ENCODE measurements at places on chromosomes 6 and 20.

DNA sequence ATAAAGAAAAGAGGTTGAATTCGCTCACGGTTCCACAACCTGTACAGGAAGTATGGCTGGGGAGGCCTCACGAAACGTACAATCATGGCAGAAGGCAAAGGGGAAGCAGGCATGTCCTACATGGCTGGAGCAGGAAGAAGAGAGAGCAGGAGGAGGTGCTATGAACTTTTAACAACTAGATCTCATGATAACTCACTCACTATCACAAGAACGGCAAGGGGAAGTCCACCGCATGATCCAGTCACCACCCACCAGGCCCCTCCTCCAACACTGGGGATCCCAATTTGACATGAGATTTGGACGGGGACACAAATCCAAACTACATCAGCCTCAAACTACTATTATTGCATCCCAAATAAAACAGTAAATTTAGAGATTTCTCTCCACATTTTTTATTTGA is 53.6 kb upstream of the CST7 start:
- no peak for DNase-seq

DNA sequence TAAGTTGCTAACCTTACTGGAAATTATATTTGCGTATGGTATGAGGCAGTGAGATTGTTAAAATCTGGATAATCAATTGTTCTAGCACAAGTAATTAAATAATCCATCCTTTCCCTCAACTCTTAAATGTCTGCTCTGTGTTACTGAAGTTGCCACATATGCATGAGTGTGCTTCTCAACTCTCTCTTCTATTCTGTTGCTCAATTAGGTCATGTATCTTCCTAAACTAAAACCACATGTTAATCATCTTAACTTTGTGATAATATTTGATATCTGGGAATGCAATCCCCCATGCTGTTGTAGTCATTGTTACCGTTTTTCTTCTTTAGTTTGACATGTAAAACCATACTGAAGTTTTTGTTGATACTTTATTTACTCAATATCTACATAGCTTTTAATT is 63.5 kb upstream of the STMND1 start:
- DNase-seq: no peak

DNA sequence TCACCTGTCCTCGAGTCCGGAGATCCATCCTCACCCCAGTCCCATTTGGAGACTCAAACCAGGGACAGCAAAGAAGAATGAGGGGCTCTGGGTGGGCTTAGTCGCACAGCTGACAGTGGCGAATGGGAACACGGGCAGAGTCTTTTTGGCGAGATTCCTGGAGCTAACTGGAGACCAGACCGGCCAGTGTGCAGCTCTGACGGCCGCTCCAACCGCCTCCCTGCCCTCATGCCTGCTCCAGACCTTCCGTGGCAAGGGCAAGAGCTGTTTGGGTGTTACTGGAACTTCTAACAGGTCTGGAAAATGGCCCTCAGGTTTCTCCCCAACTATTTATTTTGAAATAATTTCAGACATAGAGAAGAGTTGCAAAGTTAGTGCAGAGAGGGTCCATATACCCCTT is 75.6 kb downstream of the IRF4 start:
- DNase-seq: no peak

DNA sequence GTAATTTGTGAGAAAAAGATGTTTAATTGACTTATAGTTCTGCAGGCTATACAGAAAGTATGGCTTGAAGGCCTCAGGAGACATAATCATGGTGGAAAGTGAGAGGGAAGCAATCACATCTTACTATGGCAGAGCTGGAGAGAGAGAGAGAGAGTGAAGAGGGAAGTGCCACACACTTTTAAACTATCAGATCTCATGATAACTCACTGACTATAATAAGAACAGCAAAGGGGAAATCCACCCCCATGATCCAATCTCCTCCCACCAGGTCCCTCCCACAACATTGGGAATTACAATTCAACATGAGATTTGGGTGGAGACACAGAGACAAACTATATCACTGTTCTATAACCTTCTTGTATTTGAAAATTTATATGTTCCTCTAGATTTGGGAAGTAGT is 117.2 kb upstream of the BMP5 start:
- DNase-seq: no peak

DNA sequence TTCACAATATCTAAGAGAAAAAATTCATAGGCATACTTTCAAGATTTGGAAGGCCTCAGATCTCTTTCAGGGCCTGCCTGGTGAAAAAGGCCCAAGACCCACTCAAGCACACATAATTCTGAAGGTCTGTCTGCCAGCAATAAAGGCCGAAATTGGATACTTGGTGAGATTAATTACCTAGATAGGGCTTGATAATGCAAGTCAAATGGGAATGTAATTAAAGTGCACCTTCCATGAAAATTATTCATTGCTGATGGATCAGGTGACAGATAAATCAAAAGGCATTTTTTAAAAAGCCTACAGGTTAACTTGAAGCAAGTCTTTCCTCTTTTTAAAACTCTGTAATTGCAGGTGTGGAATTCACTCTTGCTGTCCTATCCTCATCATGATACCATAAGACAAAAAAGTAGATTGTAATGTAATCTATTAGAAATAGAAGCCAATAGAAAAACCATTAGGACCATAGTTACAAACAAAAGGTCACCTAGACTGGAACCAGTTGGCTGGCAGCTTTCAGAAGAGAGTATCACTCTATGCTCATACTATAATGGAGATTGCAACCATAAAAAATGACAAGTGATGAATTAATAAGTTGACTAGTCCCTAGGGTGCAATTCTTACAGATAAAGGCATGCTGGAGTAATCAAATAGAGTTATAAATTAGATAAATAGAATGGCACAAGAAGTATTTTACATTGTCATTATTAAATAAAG is 77.3 kb downstream of the EPHA7 start:
- DNase-seq: no peak

DNA sequence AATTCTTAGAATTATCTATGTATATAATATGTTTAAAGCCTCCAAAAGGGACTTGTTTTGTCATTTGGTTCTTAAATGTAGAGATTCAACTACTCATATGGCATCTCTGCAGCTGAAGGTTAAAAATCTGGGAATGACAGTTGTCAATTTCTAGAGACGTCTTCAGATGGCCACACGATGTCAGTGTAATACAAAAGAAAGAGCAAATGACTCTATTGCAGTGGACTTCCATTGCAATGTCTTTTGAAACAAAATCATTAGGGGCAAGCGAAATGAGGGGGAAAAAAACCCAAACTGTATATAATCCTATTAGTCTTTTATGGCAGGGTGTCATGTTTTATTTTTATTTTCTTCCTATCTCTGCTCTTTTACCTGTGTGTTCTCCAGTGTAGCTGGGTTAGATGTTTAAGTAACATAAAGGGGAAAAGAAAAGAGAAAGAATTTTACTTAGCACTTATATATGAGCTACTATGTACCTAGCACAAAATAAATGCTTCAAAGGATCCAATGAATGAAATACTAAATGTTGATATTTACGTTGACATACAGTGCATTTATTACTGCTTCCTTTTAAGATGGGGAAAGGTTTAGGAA is 26.2 kb downstream of the CCN2 start:
- no peak for DNase-seq

DNA sequence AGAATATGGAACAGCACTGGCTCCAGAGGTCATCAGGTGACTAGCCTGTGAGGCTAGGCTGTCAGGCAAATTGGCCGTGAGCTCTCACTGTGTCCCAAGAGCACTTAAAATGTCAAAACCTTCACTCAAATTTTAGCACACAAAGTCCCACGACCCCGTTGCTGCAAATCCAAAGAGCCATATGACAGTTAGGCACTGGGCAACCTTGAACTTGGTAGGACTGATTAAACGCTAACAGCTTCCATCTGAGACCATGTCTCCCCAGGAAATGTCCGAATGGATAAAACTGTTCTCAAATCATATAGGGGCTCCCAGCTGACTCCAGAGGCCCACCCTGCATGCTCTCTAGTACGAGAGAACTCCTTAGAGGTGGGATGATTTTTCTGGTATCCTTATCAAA is 196.6 kb downstream of the PHACTR1 start:
- no peak for DNase-seq

GRCh38 chr6:125094563-125094962 is 59.0 kb upstream of the TPD52L1 start:
- DNase-seq: no peak
